ENCODE measurements at places on chromosomes 11 and 22.

GRCh38 chr11:58739725-58740430, 8.1 kb upstream of the GLYAT start:
- no peak for DNase-seq

GRCh38 chr11:67502328-67502979, 2.7 kb downstream of the PITPNM1 start:
- no peak for DNase-seq

GRCh38 chr11:119338318-119338890, 2.3 kb downstream of the C1QTNF5 start:
- DNase-seq, result peak; percentile 88

DNA sequence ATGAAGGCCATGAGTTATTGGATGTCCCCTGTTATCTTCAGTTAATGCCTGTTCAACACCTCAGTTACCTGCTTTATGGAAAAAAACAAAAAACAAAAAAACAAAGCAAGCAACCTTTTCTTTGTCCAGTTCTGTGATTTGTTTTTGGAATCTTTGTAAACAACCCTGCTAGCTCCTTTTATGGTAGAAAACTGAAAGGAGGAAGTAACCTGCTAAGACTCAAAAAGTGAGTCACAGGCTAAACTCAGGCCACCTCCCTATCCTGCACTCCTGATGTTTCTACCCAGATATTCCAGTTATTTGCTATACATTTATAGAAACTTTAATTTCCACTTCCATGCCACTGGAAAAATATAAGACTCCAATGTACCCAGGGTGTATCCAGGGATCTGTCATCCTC, 20.6 kb upstream of the TLCD5 start:
- no peak for DNase-seq

DNA sequence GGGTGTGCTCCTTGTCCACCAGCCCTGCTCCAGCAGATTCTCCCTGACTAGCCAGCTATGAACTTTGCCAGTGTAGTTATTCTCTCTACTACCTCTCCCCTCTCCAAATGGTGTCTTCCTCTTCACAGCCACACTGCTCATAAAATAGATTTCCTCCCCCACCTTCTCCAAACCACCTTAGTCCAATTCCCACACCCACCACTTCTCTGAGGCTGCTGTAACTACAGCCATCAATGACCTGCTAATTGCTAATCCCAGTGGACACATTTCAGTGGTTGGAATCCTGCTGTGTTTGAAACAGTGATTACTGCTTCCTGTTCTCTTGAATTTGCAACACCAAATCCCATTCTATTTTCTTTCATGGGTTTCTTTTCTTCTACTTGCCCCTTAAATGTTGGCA, 23.4 kb downstream of the SYT9 start:
- DNase-seq, result no peak

GRCh38 chr11:9148727-9149126, 57.3 kb upstream of the SCUBE2 start:
- no peak for DNase-seq

DNA sequence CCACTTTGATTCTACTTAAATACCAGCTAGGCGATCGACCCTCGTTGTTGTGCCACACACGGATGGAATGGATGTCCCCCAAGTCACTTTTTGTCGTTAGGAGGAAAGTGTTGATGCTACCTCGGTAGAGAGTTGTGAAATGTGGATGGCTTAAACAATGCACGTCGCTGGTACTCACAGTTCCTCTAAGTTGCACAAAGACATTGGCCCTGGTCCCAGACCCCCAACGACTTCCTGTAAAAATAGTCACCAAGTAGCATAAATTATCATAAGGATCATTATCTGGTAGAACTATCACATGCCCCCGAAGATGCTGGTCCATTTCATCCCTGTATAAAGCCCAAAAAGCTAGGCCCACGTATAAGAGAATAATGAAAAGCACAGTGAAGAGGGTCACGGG, 3.8 kb downstream of the PKDREJ start:
- no peak for DNase-seq

DNA sequence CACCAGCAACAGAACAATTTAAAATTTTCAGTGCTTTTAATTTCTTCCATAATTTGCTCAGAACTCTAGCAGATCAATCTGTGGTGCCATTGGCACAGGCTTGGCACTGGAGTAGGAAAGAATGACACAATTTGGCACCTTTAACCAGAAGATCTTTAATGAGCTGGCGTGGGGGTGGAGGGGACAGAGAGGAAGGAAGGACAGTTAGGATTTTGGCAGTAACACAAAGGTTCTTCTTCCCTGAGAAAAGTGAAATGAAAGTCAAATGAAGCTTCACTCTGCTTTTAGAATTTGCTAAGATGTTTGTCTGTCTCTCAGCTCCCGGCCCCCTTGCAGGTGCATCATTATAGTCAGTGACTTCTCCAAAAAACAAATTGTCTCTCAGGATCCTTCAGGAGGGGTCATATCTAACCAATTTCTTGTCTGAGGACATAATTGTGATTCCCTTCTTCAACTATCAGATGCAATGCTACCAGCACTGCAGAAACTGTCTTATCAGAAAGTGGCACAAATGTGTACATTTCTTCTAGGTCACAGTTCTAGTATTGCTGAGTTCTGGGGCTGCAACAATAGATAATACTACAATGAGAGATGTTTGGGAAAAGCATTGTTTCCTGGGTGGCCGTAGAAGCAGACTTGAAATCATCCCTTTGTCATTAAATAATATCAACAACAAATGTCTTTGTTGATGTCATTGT, 66.8 kb downstream of the CSTPP1 start:
- no peak for DNase-seq

DNA sequence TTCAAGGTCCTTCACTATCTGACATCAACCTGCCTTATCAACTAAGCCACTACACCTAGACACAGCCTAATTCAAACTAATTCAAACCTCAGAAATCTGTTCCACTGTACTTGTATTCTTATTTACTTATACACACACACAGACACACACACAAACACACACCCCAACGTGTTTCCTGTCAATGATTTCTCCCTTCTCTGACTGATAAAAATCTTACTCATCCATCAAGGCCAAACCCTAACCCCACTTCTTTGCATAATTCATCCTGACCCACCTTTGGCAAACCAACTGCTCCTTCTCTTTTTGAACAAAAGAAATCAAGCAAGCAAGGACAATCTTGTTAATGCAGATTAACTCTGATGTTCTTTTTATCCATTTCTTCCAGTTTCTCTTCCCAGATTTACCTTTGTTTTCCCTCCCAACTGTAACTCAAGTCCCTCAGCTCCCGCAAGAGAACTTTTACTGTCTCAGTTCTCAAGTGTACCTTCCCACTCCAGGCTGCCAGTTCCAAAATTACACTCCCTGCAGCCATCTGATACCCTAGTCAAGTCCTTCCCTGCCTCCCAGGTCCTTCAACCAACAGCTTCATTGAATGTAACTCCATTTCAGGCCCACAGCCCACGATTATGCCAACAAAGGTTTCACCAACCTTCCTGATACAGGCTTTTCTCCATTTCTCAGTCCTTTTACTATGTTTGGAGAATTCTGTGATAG, 78.3 kb downstream of the PAK1 start:
- DNase-seq, result no peak

GRCh38 chr11:100759856-100760255, 72.8 kb downstream of the ARHGAP42 start:
- DNase-seq, result no peak

GRCh38 chr11:123193742-123194141, 1.3 kb downstream of the CLMP start:
- no peak for DNase-seq

- no peak for DNase-seq
Observed at GRCh38 chr11:72684236-72684912, 10.2 kb upstream of the PDE2A start.

- DNase-seq, result no peak
Observed at GRCh38 chr11:129425214-129425613, 49.6 kb downstream of the BARX2 start.

DNA sequence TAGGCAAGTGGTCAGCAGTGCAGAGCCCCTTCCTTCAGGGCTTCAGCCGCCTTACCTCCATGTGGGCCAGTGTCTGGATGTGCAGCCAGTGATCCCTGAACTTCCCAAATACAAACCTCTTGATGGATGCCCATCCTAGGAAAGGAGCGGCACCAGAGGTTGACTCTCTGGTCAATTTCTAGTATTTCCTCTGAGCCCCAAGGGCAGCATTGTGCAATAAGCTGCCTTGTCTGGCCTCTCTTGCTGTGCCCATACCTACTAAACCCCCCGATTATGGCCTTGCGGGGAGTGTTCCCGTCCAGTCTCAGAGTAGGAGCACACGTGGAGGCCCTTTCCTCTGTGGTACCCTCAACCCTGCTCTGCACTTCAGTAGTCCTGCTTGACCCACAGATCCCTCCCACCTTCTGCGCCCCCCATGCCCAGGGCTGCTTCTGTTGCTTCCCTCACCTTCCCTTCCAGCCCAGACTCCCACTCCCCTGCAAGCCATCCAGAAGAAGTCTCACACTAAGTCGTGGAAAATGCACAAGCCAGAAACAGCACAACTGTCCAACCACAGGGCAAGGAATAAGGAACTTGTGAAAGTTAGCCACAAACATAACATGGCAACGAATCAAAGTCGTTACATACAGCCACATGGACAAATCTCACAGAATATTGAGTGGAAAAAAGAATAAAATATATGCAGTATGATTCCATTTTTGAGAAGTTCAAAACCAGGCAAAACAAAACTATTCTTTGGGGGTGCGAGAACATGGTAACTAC, 39.6 kb upstream of the HORMAD2 start:
- no peak for DNase-seq

DNA sequence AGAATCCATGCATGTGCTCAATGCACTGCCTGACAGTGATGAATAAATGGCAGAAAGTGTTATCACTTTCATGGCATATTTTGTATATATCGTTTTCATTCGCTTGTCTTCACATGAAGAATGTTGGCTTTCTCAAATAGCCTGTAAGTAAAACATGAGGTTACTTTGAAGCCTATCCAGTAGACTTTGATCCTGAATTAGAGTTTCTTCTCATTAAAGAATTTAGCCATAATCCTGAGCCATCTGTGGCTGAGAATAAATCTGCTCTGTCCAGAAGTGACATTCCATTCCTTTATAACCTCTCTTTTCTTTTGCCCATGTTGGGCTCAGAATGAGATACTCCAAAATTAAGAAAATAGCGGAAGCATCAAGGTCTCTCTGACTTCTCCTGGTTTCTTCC, 1071.7 kb upstream of the TENM4 start:
- no peak for DNase-seq

- DNase-seq, result no peak
Observed at GRCh38 chr11:133123366-133123765, 408.9 kb downstream of the OPCML start.

DNA sequence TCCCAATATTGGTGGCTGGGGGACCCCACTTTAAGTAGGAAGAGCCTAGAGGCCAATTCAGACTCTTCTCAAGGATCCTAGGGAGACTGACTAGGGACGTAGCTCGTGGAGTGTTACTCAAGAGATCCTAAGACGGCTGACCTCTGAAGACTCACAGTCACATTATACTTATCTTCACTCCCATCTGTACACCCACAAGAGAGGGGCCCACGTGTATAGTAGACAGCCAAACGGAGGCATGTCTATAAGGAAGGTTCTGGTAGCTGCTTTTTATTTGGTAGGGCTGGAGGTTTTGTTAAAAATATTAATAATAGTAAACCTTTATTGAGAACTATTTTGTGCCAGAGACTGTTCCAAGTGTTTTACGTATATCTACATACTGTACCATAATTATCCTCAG, 22.9 kb upstream of the APOA1 start:
- DNase-seq, result no peak

DNA sequence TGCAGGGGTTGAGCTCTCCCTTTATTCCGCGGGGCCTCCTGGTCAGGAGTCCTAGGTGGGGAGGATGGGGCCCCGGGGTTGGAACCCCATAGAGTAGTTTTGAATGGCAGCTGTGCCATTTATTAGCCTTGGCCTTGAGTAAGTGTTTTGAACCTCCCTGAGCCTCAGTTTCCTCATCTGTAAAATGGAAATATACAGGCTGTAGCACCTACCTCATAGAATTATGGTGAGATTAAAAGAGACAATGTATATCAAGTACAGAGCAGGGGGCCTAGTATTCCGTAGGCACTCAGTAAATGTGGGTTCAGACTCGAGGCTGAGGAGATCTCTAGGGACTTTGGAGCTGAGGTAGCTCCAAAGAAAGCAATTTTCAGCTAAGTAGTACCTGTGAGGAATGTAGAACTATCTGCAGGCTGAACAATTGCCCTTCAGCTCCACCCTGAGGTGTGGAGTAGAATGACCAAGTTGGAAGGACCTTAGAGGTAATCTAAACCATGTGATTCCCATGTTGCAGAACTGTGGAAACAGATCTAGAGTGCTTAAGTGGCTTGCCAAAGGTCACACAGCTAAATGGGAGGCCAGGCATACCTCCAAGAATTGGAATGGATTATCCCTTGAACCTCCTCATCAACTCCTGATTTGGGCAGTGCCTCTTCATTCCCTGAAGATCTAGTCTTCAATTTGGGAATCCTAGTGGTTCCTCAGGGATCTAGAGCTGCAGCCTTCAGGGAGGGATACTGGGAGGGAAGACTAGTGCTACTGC, 682 bp downstream of the PGAP2 start:
- no peak for DNase-seq

DNA sequence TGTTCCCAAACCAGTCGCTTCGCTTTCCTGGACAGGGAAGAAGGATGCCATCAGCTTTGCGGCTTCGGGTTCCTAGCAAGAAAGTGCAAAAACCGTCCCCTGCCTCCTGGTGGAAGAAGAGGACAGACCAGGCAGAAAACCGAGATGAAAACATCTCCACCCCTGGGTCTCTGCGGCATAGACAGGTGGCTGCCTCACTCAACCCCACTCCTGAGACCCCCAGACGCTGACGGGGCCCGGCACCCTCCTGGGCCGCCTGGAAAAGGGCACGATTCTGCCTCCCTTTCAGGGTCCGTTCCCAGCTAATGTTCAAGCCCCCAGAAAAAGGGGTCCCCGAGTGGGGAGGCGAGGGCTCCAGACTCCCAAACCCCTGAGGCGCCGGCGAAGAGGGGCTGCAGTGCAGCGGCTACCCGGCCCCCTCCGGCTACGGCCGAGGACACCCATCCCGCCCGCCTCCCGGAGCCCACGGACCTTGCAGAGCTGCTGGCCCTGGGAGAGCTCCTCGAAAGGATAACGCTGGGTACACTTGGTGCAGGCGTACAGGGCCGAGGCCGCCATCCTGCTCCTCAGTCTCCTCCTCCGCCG, 569 bp downstream of the FAM76B start:
- DNase-seq, result peak; percentile 21

DNA sequence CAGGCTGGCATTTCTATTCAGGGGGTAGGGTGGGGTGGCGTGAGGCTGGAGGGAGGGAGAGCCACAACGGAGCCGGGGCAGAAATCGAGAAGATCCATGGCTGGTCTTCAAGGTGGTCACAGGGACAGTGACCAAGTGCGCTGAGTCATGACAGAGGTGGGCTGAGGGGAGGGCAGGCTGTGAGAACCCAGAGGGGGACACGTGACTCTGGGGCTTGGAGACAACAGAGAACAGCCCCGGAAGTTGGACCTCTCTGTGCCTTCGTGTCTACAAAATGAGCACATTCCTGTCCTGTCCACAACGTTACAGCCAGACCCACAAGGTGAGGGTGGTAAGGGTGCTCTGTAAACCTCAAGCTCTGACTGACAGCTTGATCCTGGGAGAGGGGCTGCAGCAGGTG, 35.1 kb upstream of the ARFGAP3 start:
- no peak for DNase-seq

Measured in mesothelial cell of epicardium (in vitro differentiated cells).